ENCODE measurements at places on chromosomes 2 and 18.

DNA sequence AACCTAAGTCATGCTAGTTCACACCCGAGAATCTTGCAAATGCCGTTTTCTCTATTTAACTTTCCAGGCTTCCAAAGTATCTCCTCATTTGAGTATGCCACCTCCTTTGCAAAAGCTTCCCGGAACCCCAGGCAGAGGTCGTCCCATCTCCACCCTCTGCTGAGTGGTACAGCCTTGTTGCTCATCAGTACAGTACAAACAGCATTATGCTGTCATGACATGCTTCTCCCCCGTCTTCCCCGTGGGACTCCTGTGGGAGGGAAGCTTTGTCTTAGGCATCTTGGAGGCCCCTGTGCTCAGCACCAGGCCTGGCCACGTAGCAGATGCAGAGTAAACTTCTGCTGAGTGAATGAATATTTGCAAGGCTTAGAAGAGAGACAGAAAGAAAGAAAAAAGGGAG, 102.7 kb downstream of the CDCA7 start:
- no peak for DNase-seq

- no peak for DNase-seq
Observed at GRCh38 chr2:239393388-239393940, 7.4 kb downstream of the HDAC4 start.

DNA sequence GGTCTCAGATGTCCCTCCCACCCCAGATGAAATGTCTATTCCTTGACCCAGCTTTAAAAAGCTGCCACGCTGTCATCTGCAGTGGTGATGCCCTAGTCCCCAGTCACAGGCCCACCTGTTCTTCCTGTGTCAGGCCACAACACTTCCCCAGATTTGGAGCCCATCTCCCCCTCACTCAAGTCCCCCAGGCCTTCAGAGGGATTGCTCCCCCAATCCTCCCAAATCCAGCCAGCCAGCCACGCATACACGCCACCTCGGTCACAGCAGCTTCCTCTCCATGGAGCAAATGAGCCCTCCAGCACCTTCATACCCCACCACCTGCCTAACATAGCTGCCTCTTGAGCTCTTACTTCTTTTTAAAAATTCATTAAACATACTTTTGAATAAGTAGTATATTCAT, 7.8 kb downstream of the ASTL start:
- no peak for DNase-seq

GRCh38 chr2:109069331-109070194, 59.4 kb upstream of the SH3RF3 start:
- no peak for DNase-seq

- DNase-seq = no peak
Observed at GRCh38 chr2:54859416-54859815, 136.0 kb downstream of the EML6 start.

Data from occipital lobe (tissue), 3 donors.